ENCODE measurements at places on chromosomes 7 and 10. TPM values are rescaled to one million over a fixed set of nuclear protein-coding genes. Genes with fewer than 3 reads are reported as not detected.

The UPK3BL2 gene
- 64.4 TPM for total RNA-seq

The DGKI gene
- total RNA-seq, result 21.1 TPM

The TAS2R41 gene
- total RNA-seq, result not detected

The NUDT13 gene
- 1.5 TPM for total RNA-seq

The KCND2 gene
- 14.5 TPM for total RNA-seq

The CALCR gene
- 0.38 TPM for total RNA-seq

The ABCB1 gene
- total RNA-seq, result 8.0 TPM

The LIPN gene
- not detected for total RNA-seq

The SLC18A2 gene
- total RNA-seq, result 7.0 TPM

The OR2A42 gene
- 0.16 TPM for total RNA-seq

The AGAP9 gene
- 3.0 TPM for total RNA-seq

The RPS24 gene
- 2,015 TPM for total RNA-seq

The PRTFDC1 gene
- 29.0 TPM for total RNA-seq

The NEUROD6 gene
- 0.93 TPM for total RNA-seq

The IL6 gene
- not detected for total RNA-seq

Data from camera-type eye (tissue), 1 donor.